ENCODE measurements at places on chromosomes 16 and 17.

- no peak for DNase-seq
Observed at GRCh38 chr16:78368121-78369102, 269.0 kb downstream of the WWOX start.

DNA sequence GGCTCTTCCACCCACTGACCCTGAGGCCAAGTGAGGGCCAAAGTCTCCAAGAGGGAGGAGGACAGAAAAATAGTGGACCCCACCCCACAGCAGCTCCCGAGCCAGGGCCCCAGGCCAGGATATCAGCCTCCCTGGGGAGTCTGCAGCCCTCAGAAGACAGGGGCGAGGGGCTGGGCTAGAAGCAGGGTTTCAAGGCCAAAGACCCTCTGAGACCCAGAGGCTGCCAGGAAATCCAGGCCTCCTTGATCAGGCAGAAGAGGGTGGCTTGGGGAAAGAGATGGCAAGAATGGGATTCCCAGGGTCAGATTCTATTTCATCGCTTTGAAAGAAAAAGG lies 156.1 kb downstream of the ZNF423 start:
- no peak for DNase-seq

DNA sequence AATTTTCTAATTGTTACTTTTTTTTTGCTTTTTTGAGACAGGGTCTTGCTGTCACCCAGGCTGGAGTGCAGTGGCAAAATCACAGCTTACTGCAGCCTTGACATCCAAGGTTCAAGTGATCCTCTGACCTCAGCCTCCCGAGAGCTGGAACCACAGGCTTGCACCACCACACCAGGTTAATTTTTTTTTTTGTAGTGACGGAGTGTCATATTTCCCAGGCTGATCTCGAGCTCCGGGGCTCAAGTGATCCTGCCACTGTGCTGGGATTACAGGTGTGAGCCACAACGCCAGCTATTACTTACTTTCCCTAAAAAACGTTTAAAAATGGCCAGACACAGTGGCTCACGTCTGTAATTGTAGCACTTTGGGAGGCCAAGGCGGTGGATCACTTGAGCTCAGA lies 6.6 kb downstream of the NPLOC4 start:
- DNase-seq = no peak

- no peak for DNase-seq
Observed at GRCh38 chr17:51335883-51336822, 75.8 kb downstream of the UTP18 start.

DNA sequence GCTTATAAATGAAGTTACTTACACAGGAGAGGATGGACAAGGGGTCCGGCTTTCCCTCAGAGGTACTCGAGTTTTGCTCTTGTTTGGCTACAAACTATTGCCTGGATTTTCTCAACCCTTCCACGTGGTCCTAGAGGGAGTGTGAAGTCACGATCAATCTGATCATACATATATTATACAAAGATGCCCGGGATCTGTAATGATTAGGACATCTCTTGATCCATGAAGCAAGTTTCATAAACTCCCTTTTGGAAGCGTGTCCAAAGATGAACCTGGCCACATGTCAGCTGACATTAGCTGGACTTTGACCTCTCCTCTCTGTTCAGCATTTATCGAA lies 2.3 kb upstream of the CDH11 start:
- no peak for DNase-seq

DNA sequence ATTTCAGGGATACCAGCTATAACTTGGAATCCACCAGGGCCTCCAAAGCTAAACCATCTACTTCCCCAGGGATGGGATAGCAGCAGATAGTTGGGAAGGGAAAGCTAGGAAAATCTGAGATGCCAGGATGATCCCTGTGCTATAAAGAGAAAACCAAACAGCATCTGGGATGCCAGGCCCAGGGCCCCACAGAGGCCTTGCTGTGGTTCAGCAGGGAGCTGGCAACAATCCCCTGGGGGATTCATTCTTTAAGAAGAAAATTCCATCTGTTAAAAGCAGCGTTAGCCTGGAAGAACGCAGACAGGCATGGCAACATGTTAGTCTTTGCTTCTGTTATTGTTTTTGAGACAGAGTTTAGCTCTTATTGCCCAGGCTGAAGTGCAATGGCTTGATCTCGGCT lies 16.6 kb downstream of the MYO18A start:
- no peak for DNase-seq

DNA sequence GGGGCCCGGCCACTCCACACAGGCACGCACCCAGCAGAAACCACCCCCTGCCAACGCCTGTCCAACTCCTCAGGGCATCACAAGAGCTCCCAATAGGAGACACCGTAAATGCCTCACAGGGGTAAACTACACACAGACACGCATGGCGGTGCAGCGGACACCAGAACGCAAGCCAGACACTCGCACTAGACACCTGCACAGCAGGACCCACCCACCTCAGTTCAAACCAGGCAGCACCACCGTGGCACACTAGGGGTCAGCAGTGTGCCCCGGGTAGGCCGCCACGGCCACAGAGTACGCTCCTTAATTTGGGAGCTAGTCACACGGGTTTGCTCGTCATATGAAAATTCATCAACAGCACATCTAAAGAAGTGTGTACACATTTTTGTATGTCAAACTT lies 3.4 kb downstream of the SLC38A10 start:
- DNase-seq = peak; percentile 26

DNA sequence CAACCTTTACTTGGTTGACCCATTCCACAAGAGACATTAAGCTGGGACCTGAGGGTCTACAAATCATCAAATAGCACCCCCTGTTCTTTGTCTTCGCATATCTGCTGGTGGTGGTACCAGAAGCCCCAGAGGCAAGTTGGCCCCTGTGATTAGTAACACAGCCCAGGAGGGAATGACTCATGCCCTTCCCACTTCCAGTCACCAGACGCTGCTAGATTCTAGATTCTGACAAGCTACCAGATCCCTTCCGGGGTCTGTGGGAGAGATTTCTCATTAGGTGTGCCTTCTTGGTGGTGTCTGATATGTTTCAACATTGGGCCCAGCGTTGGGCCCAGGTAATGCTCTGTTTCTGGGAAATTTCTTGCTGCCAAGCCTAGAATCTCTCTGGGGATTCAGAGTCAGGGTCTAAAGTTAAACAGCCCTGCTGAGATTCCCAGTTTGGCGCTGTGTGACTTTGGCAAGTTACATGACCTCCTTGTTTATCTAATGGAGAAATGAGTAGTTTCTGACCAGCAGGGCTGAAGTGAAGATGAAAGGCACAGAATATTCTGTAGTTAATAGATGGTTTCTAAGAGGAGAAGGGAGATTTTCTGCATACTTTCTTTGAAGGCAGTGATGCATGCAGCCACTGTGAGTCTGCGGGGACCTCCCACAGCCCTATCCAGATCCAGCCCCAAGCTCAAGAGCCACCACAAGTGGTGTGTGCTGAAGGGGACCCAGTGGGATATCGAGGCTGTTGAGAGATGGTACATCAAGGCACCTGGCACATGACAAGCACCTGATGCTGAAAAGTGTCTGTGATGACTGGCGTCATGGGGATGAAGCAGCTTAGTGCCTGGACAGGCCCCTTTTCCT lies 3.9 kb downstream of the TRPV2 start:
- DNase-seq = no peak

GRCh38 chr16:12850186-12850585 lies 46.5 kb upstream of the CPPED1 start:
- DNase-seq = no peak

DNA sequence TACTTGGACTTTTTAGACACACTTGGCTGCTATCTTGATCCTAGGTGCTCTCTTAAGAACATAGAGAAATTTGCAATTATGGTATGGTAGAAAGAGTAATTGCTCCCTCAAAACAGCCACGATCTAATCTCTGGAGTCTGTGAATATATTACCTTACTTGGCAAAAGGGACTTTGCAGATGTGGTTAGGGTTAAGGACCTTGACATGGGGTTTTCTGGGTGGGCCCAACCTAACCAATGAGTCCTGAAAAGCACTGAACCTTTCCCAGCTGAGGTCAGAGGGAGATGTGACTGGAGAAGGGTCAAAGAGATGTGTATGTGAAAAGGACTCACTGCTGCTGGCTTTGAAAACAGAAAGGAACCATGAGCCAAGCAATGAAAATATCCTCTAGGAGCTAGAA lies 26.7 kb upstream of the MED13 start:
- no peak for DNase-seq

DNA sequence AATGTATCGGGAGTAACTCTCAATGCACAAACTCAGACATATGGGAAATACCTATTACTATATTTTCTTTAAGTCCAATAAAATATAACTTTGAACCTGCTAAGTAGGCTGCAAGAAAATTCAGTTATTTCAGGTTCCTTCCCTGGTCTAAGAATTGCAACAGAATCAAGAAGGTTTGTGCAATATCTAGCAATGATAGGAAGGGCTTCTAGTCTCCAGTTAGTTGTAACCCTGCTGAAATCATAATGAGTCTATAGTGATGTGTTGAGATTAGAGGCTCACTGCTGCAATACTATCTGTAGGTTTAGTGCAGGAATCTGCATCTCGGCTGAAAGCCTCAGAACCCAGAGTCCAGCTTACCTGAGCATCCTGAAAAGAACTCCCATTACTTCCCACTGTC lies 110.5 kb downstream of the PMP22 start:
- DNase-seq = no peak

DNA sequence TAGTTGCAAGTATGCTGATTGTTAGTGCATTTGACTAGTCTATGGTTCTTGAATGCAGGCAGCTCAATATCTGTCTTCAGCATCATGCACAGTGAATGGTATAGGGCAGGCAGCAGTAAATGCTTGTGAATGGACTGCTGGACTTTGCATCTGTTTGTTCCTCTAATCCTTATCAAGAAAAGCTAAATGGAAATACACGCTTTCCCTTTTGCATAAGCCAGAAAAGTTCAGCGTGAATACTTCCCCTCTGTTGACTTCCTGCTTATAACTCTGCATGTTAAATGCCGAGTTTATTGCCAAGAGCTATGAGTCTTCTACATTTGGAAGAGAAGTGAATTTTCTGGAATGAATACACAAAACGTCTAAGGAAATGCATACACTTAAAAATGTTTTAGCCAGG lies 127.9 kb upstream of the CPHXL start:
- no peak for DNase-seq

DNA sequence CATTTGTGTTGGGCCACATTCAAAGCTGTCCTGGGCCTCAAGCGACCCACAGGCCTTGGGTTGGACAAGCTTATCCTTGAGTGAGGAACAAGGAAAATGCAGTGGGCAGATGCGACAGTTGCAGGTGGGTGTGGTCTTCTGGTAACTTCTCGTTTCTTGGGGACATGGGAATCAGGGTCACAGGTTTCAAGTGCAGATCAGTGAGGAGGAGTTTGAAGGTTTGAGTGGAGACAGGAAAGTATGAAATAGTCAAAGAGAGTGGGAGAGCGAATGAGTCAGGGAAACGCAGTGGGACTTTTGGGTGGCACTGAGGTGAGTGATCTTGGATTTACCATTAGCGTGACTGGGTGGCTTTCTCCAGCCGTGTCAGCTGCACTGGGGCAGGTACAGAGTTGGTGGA lies 15.4 kb upstream of the CCL22 start:
- no peak for DNase-seq

DNA sequence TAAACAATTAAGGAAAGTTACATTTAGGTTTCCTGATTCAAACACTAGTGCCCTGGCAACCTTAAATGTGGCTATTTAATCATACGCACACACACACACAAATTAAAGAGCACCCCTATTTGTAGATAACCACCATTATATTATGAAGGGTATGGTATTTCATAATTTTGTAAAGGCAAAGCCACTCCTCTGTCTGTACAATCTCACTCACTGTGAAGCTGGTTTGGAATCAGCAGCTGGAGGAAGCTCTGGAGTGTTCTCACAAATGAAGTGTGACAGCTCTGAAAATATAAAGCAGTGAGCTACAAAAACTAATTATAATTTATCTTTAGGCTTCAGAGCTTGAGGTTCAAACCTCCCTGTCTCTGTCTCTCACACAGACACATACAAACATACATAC lies 57.9 kb upstream of the KCNJ16 start:
- peak; percentile 41 for DNase-seq

- no peak for DNase-seq
Observed at GRCh38 chr16:78727536-78727935, 628.1 kb downstream of the WWOX start.

- no peak for DNase-seq
Observed at GRCh38 chr16:84609563-84610177, 8.2 kb downstream of the COTL1 start.

- no peak for DNase-seq
Observed at GRCh38 chr17:4023220-4023619, 59.0 kb upstream of the ATP2A3 start.

DNA sequence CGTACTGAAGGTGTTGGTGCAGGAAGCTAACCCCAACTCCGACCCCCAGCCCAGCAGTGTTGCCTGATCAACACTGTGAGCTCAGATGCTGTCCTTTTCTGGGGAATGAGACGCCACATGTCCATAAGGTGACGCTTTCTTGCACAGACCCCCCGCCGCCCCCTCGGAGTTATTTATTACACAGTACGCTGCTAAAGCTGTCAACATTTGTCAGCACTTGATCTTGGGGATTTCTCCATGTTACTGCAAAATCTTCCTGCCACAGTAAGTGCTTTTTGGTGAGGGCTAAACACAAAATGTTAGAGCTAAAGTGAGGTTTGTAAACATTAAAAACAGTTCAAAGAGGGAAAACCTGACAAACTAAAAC lies 15.9 kb downstream of the CMTM3 start:
- no peak for DNase-seq

GRCh38 chr17:18860161-18860972 lies 2.4 kb downstream of the PRPSAP2 start:
- no peak for DNase-seq

DNA sequence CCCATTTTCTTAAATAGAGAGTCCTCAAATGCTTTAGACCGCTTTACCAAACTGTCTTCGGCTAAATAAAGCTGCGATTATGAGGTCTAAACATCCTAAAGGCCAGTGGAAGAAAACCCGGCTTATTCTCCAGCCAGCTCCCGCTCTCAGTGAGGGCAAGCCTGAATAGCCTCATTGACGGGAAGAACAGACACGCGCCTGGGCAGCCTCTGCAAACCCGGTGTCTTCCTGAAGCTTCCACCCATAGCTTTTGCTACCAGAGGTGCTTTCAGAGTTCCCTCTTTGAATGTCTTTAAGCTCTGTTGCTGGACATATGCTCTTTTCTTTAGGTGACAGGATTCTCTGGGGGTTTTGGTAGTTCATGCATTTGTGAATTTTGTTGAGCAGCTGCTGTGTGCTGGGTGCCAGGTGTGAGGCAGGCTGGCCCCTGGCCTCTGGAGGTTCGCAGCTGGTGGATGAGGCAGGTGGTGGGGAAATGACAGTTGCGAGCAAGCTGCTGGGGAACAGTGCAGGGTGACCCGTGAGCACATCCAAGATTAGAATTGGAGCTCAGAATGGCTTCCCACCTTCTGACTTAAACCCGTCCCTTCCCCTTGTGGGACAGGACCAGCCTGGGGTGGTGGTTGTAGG lies 44.7 kb downstream of the CRISPLD2 start:
- no peak for DNase-seq

GRCh38 chr17:11625878-11626277 lies 27.6 kb downstream of the DNAH9 start:
- DNase-seq = no peak

DNA sequence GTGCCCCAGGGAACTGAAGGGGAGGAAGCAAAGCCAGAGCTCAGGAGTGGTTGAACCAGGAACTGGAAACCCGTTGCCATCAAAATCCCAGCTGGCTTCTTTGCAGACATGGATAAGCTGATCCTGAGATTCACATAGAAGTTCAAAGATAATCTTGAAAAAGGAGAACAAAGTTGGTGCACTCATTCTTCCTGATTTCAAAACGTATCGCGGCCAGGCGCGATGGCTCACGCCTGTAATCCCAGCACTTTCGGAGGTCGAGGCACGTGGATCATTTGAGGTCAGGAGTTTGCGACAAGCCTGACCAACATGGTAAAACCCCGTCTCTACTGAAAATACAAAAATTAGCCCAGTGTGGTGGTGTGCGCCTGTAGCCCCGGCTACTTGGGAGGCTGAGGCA lies 7.1 kb downstream of the RAP1GAP2 start:
- DNase-seq = no peak
